Stimulated activated CD4-positive, alpha-beta T cell treated with anti-CD3 and anti-CD28 coated beads, Interleukin-15, amount 100 ng/mL, for 24 hours (primary cell): ENCODE measurements at places on chromosomes 3 and 15.

- no peak for DNase-seq
Measured at GRCh38 chr15:40114218-40114617, 5.5 kb upstream of the BMF start.

GRCh38 chr15:93341164-93341563 lies 252.2 kb upstream of the RGMA start:
- no peak for DNase-seq

- DNase-seq = no peak
Measured at GRCh38 chr3:72728958-72729467, 119.2 kb downstream of the SHQ1 start.

- DNase-seq = no peak
Measured at GRCh38 chr3:155326901-155327300, 33.4 kb upstream of the STRIT1 start.

DNA sequence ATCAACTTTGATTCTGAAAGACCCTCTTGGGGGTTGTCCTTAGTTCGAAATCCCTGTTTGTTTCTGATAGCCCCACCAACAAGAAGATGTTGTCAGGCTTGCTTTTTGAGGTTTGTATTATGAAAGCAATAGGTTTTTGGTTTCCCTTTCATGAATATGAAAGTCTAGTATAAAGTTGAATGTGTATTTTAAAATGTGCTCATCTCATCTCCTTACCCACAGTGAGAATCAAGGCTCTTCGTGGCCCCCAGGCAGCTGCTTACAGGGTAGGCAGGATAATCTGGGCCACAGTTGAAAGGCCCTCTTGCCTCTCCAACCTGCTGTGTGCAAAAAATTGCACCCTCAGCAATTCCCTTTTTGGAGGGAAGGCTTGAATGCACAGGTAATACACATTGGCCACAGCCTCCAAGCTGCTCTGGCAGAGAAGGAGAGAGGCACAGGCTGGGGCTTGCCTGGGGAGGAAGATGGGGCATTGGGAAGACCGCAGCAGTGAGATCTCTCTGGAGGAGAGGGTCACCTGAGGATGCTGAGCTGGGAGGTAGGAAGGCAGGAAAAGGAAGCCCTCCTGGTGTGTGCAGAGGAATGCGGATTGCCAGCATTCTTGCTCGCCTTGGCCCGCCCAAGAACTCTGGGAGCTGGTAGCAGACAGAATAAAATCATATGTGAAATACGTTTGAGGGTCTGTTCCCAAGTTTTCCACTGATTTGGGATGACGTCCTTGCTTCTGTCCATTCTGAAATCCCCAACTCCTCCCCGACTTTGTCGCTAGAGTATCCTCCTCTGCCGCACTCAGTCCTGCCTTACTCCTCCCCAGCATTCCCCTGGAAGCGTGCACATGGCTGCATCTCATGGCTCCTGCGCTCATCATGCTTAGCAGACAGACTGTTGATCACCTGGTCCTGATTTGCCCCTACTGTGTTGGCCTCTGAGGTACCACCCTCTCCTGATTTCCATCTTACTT lies 196.4 kb downstream of the RPLP1 start:
- DNase-seq = no peak

GRCh38 chr15:78929536-78930264 lies 15.1 kb downstream of the CTSH start:
- DNase-seq = no peak

DNA sequence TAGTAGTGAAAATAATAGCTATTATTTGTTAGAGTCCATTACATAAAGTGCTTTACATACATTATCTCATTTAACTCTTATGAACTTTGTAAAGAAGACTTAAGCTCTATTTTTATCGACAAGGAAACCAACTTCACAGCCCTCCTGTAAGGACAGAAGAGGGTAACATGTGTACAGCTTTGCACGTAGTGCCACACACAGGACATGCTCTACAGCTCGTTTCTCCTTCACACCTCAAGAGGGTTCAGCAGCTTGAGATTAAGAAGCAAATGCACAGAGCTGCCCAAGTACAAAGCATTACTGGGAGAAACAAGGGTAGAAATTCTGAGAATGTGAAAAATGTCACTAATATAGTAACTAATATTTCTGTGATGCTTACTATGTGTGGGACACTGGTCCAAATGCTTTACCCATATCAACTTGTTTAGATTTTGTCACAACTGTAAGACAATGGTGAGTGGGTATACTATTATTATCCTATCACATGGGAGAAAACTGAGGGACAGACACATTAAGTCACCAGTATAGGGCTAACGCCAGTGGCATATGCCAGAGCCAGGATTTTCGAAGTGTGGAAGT lies 327.8 kb downstream of the CTNNB1 start:
- no peak for DNase-seq

GRCh38 chr15:94400526-94401298 lies 169.4 kb downstream of the MCTP2 start:
- DNase-seq = no peak

DNA sequence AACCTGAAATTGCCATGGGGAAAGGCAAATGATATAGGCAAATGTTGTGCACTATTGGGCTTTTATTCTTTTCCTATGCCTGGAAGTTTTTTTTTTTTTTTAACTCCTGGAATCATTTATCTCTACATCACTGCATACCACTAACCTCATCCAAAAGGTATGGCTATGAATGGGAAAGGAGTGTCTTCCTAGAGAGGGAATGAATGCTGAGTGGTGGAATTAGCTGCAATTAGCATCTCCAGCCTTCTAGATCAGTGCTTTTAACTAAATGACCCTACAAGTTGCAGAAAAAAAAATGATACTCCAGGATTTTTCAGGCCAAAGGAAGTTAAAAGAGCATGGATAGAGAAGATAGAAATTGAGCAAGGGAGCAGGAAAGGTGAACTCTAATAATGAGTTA lies 429.8 kb upstream of the PDZRN3 start:
- DNase-seq = no peak

- no peak for DNase-seq
Measured at GRCh38 chr3:132606085-132606484, 9.0 kb downstream of the ACKR4 start.

DNA sequence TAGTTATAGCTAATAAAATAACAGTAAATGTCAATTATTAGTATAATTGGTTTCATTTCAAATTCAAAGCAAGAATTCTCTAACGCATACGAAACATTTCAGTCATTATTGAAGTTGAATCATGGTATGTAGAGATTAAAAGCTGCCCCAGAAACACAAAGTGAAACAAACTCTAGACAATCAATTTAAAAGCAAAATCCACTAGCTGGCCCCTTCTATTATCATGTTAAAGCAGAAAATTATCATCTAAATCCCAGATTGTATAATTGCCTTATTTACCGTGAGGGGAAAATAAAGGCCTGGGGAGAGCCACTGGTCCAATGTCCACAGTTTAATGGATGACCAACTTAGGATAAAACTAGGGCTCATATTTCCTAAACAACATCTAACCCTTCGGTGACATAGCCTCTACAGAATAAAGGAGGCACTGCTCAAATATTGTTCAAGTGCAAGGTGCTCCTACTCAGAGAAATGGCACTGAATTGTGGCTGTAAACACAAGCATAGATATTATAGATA lies 110.9 kb upstream of the THRB start:
- DNase-seq = no peak

DNA sequence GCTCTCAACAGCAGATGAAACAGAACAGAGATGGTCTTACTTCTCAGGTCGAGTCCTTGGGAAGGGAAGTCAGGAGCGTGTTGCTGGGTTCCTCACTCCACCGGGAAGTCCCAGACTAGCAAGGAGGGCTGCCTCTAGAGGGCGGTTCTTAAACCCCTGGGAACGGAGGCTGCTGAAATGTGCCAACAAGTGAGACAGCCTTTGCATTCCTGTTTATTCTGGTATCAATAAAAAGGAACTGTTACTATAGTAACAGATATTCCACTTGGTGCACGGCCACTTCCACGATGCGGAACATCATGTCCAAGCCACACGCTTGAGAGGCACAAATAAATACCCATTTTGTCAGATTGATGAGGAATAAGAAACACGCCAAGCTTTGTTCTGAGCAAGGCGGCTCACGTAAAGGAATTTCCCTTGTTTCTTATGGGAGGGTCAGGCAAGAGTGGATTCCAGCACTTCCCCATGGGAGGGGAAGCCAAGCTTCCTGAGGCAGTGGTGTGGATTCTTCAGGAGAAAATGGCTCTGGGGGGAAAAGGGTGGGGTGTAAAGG lies at the start of gene FAM107A:
TSS of gene FAM107A (minus strand) at position 123 of the 553 bp plus-strand sequence. CDS start 7,531 bp downstream, outside the sequence.
- DNase-seq = no peak

- DNase-seq = no peak
Measured at GRCh38 chr15:48040166-48040817, 80.5 kb upstream of the SLC24A5 start.

GRCh38 chr3:162842549-162843216 lies 1346.1 kb downstream of the OTOL1 start:
- no peak for DNase-seq

GRCh38 chr3:194431554-194431953 lies 32.5 kb upstream of the GP5 start:
- DNase-seq = no peak

DNA sequence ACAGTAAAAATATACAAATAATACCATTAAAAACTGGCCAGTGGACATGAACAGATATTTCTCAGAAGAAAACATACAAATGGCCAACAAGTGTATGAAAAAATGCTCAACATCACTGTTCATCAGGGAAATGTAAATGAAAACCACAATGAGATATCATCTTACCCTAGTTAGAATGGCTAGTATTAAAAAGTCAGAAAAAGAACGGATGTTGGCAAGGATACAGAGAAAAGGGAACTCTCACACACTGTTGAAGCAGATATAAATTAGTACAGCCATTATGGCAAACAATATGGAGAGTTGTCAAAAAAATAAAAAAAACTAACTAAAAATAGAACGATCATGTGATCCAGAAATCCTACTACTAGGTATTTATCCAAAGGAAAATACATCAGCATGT lies 222.7 kb upstream of the NAALADL2 start:
- no peak for DNase-seq

DNA sequence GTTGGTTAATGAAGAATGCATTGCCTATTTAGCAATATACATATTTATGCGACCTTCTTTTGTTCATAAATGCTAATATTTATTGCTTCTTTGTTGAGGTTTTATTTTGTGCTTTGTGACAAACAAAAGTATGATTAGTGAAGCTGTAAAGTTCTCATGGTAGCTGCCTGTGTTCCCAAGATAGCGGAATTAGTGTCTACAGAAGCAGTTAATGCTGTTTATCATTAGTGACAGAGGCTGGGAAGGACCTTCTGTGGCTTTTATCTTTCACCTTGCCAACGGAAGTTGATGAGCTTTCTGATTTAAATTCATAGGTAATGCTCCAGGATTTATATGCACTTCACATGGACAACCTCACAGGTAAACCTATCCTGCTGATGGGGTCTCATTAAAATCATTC lies 418.3 kb downstream of the CADM2 start:
- DNase-seq = no peak

DNA sequence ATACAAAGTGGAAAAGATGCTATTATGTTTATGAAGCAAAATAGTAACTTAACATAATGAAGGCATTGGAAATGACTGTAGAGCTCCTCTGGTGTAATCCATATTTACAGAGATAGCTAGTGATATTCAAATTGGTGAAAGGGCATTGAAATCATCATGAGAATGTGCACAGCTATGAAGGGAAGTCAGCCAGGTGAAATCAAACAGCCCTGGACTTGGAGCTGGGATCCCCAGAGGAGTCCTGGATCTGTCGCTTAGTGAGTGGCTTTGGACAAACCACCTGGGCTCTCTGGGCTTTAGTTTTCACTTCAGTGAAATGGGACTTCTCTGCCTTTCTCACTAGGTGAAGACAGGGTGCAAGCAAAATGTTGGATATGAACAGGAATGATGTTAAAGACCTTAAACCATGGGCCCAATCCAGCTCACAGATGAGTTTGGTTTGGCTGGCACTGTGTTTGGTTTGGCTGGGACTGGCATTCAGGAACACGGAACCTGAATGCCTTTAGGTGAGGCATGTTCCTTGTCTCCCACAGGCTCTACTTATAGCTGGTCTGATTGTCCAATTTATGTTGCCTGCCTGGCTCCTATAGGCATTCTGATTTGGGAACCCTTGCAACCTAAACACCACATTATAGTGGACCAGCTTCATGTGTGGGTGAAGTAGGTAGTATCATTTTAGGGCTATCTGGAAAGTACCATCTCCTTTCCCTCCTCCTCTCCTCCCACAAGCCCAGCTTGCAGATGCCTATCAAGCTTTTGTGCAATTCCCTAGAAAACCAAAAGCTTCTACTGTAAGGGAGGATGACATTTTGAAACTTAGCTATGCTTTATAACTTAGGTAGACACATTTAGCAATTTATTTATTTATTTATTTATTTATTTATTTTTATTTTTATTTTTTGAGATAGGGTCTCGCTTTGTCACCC lies 110.6 kb upstream of the TNFAIP8L3 start:
- DNase-seq = no peak

GRCh38 chr15:66743204-66743603 lies 41.2 kb downstream of the SMAD6 start:
- DNase-seq = no peak
